ENCODE measurements at places on chromosomes 5 and 9. TPM values are rescaled to one million over a fixed set of nuclear protein-coding genes. Genes with fewer than 3 reads are reported as not detected.

The SH3GLB2 gene
- 94.3 TPM for total RNA-seq

The WDR55 gene
- total RNA-seq = 28.5 TPM

- no peaks in the 10 kb centered on the region for H3K36me3 ChIP-seq
- no peak overlapping the region for H3K27ac ChIP-seq
- H3K4me1 ChIP-seq = no peaks in the 10 kb centered on the region
Observed at GRCh38 chr9:114555696-114556095, 31.9 kb upstream of the ATP6V1G1 start.

DNA sequence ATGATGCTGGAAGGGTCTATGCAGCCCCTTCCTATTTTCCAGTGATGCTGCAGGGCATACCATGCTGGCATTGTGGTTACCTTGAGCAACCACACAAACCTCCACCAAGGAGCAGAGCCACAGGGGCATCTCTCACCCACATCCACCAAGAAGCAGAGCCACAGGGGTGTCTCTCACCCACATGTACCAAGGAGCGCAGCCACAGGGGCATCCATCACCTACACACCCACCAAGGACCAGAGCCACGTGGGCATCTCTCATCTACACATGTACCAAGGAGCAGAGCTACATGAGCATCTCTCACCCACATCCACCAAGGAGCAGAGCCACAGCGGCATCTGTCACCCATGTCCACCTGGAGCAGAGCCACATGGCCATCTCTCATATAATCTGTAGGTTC, 8.8 kb upstream of the GM2A start:
- no peaks in the 10 kb centered on the region for H3K36me3 ChIP-seq
- H3K27ac ChIP-seq = no peak overlapping the region
- H3K4me1 ChIP-seq = no peaks in the 10 kb centered on the region
- H3K27me3 ChIP-seq = no peaks in the 10 kb centered on the region

DNA sequence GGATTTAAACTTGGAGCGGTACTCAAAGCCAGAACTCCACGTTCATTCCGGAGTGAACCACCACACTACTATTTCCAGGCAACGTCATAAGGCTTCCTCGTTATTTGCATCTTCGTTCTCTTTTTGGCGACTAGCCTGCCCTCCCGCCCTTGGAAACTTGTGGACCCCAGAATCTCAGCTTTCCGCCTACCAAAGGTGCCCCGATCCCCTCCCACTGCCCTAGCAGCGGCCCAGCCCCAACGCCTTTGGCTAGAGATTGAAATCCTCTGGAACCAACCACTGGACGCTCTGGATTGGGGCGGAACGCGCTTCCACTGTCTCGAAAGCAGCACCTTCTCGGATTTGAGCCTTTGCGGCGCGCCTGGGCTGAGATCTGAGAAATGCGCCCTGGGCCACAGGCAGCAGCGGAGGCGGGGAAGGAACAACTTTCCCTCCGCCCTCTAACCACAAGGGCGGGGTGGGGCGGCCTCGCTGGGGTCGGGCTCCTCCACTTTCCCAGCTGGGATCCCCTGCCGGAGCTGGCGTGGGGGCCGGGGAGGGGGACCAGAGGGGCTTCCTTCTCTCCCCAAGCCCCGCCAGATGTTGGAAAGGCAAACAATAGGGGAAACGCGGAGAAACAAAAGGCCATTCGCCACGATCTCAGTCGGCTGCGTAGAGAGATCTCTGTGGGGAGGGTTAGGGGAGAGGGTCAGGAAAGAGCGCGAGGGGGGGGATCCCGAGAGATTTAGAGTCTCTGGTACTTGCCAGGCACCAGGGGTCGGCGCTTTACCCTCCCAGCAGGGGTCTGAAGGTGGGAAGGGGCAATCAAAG, 1.3 kb downstream of the MOB3B start:
- DNase-seq = peak; percentile 75
- H3K27ac ChIP-seq = peak overlapping the region; percentile 55
- H3K27me3 ChIP-seq = peaks cover 3% of the 10 kb centered on the region
- peaks cover 16% of the 10 kb centered on the region for H3K4me1 ChIP-seq
- H3K4me3 ChIP-seq = peak overlapping the region; percentile 97
- no peaks in the 10 kb centered on the region for H3K36me3 ChIP-seq

Data from endothelial cell (in vitro differentiated cells).